ENCODE measurements at places on chromosomes 5 and 9.

GRCh38 chr5:80275347-80275746 lies 19.5 kb upstream of the SERINC5 start:
- DNase-seq, result no peak

GRCh38 chr5:88882276-88883038 lies 527 bp downstream of the MEF2C start:
- peak; percentile 34 for DNase-seq

- DNase-seq, result no peak
These were observed 263.5 kb upstream of the PANK3 start for GRCh38 chr5:168842571-168843205.

DNA sequence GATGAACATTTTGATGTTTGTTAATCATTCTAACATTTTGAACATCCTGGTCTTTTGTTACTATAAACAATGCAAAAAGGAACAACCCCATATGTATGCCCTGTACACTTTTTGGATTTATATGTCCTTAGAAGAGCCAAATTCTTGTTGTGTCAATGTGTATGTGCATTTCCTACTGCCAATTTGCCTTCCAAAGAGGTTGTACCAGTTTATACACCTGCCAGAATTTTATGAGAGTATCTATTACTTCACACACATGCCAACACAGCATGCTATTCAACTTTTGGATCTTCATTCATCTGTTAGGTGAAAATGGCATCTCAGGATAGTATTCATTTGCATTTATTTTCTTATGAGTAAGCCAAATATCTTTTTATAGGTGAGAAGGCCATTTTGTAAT lies 162.0 kb upstream of the SEMA6A start:
- no peak for DNase-seq

- DNase-seq, result no peak
These were observed 19.8 kb downstream of the PALM2AKAP2 start for GRCh38 chr9:109799792-109800191.

DNA sequence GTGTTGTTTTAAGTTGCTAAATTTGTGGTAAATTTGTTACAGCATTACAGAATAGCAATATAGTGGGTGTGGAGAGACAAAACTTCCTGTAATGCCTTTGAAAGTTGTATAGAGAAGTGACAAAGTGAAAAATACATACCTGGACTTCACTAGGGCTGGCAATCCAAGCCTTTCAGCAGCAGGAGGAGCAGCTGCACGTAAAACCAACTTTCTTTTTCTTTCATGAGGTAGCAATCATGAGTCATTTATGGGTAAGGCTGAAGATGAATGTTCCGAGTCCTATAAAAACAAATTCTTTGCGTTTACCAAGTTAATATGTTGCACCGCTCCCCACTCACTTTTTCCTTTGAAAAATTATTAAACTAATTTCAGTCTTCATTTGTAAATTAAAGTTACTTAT lies 1138.2 kb downstream of the TAF11L14 start:
- DNase-seq, result no peak

DNA sequence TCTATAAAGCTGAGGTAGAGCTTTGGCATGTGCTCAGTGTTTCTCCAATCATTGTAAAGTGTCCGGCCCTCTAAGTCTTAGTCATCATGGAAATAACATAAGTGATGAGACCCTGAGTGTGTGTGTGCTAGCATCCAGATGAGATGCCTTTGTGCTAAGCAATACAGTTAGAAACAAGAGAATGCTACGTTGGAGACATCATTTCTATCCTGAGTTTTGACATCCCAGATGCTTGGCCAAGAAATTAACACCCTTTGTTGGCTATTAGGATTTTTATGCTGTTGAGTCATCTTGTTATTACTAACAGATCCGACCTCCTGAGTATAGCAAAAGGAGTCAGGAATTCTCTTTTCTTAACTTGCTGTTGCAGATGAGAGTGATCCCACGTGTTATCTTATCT lies 508.0 kb downstream of the GADD45G start:
- DNase-seq, result no peak
